ENCODE measurements at places on chromosomes 16 and 17. TPM values are rescaled to one million over a fixed set of nuclear protein-coding genes. Genes with fewer than 3 reads are reported as not detected.

Gene MPO
- not detected for total RNA-seq

Gene LAT
- 2.7 TPM for total RNA-seq

Gene HSPB9
- total RNA-seq = not detected

Gene CCDC182
- total RNA-seq = not detected

Gene CD300H
- not detected for total RNA-seq

Gene MYO15A
- total RNA-seq = 0.20 TPM
